ENCODE measurements at places on chromosomes 1 and 21.

DNA sequence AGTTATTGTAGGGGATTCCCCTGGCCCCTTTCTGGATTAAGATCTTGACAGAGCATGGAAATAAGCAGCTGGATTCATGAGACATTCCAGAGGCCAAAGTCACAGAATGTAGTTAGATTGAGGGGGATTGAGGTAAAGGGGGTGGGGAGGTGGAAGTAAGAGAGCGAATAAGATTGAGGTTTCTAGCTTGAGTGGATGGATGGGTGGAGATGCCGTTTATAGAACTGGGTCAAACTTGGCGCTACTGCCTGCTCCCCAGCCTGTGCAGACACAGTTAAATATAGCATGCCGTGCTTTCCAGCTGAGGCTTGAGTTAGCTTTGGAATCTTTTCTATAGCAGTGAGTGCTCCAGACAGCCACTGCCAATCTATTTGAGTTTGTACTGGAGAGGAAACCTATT lies 85.7 kb downstream of the DYRK1A start:
- DNase-seq, result no peak

DNA sequence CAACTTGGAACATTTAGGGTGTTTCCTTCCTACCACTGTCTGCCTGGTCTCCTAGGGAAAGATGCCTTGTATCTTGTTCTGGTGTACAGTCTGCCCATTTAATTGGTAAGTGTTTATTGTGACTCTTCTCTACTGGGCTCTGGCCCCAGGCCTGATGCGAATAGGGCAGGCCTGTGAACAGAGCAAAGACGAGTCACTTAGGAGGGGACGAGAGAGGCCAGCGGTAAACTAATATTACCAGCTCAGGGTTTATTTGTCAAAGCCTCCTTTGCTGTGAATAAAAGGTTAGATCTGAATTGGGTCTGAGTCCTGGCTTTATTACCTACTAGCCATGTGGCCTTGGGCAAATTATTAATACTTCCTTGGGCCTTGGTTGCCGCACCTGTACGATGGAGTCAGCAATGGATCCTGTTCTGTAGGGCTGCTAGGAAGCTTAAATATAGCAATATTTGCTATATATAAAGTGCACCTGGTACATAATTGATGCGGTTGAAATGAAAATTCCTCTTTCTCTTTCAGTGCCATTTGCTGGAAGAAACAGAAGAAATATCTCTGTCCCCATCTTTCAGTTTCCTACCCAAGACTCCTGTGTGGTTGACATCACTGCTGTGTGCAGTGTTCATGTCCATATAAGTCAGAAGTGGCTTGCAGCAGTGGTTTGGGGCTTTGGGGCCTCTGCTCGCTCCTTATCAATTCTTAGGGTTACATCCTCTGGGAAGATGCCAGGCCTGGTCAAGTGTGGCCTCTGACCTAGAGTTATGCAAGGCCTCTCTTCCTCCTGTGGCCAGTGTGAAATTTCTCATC lies 32.4 kb downstream of the MAPKAPK2 start:
- no peak for DNase-seq

DNA sequence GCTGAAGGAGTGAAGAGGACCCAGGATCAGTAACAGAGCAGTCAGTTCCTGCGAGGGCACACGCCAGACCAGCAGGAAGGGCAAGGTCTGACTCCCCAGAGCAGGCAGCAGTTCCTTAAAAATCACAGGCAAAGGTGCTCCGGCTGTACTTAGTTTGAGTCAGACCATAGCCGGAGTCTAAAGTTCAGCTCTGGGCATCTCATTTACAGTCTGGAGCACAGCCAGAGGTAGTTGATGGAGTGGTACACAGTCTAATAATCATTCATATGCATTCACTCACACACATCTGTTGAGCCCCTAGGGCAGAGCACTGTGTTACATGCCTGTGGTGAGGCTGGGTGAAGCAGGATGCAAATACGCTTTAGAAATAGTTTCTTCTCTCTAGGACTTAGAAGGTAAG lies 7.3 kb upstream of the AMIGO1 start:
- no peak for DNase-seq

DNA sequence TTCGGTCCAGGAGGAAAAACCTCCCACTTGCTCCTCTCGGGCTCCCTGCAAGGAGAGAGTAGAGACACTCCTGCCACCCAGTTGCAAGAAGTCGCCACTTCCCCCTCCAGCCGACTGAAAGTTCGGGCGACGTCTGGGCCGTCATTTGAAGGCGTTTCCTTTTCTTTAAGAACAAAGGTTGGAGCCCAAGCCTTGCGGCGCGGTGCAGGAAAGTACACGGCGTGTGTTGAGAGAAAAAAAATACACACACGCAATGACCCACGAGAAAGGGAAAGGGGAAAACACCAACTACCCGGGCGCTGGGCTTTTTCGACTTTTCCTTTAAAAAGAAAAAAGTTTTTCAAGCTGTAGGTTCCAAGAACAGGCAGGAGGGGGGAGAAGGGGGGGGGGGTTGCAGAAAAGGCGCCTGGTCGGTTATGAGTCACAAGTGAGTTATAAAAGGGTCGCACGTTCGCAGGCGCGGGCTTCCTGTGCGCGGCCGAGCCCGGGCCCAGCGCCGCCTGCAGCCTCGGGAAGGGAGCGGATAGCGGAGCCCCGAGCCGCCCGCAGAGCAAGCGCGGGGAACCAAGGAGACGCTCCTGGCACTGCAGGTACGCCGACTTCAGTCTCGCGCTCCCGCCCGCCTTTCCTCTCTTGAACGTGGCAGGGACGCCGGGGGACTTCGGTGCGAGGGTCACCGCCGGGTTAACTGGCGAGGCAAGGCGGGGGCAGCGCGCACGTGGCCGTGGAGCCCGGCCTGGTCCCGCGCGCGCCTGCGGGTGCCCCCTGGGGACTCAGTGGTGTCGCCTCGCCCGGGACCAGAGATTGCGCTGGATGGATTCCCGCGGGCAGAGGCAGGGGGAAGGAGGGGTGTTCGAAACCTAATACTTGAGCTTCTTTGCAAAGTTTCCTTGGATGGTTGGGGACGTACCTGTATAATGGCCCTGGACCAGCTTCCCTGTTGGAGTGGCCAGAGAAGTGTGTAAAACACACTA lies 45.3 kb downstream of the MRPL39 start:
- DNase-seq, result peak; percentile 80

DNA sequence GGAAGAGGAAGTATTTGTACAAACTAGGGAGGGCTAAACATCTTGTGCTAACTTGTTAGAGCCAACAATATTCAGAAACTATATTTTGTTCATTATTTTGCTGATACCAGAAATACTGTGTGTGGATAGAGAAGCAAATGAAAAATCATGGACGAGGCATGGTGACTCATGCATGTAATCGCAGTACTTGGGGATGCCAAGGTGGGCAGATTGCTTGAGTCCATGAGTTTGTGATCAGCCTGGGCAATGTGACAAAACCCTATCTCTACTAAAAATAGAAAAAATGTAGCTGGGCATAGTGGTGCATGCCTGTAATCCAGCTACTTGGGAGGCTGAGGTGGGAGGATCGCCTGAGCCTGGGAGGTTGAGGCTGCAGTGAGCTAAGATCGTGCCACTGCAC lies 13.4 kb downstream of the LRRC41 start:
- no peak for DNase-seq

DNA sequence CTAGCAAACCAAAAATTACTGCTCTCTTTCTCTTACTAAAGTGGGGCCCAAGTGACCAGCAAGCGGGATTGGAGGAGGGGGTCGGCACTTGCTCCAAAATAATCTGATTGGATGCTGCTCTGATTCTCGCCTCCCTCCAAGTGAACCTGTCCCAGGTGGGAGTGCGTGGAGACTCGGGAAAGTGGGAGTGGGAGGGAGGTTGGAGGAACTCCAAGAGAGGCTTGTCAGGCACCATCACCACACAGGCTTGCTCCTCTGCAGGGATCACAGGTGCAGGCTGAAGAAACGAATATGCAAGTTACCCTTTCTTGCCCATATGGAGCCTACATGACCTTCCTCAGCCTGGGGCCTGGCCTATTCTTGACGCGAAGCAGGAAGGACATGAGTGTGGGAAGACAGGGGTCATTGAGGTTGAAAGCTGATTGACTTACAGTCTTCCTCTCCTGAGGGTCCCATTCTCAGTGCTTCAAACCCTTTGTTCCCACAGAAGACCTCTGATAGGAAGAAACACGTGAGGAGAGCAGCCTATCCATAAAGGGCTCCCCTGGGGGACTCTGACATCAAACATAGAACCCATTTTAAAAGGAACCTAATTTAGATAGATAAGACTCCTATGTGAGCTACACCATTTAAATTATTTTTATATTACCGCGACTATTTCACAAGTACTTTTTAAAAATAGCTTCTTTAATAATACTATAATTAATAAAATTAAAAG lies 14.2 kb downstream of the RGS8 start:
- no peak for DNase-seq

DNA sequence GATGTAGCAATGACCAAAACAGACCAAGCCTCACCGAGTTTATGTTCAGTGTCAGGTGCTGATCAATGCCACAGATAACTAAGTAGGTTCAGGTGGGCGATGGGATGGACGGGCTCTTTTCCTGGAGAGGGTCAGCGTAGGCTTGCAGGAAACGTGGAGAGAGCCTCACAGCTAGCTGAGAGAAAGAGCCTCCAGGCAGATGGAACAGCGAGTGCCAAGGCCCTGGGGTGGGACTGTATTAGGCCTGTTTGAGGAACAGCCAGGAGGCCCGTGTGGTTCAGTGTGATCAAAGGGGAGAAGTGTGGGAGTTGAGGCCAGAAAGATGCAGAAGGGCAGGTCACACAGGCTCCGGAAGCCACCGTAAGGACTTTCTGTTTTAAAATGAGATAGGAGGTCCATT lies 7.3 kb upstream of the UTS2 start:
- DNase-seq, result no peak

DNA sequence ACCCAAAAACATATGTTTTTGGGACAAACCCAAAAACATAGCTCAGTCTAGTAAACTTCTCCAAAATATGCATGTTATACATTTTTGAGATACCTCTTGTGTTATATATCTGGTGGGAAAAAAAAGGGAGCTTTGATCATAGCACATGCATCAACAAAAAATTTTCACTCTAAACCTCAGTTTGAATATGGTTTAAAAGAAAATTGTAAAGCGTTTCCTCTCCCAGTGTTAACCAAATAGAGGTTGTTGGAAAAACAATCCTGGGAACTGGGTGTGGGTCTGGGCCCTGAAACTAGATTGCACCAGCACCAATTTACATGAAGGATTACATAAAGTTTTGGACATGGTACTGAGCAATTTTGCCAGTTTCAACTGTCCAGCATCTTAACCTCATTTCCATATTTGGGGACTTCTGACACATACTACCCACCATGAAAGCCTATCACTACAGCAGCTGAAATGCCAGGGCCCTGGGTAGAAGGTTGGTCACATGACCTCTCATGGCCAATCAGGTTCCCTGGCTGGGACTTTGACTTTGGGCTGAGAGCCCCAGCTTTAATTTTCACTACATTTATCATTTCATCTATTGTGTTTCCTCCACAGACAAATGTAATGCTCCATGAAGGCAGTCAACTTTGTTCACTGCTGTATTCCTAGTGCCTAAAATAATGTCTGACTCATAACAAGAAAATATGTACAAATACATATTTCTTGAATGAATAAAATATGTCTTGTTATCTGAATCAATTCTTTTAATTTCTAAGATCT lies 150.7 kb downstream of the SETD4 start:
- no peak for DNase-seq

DNA sequence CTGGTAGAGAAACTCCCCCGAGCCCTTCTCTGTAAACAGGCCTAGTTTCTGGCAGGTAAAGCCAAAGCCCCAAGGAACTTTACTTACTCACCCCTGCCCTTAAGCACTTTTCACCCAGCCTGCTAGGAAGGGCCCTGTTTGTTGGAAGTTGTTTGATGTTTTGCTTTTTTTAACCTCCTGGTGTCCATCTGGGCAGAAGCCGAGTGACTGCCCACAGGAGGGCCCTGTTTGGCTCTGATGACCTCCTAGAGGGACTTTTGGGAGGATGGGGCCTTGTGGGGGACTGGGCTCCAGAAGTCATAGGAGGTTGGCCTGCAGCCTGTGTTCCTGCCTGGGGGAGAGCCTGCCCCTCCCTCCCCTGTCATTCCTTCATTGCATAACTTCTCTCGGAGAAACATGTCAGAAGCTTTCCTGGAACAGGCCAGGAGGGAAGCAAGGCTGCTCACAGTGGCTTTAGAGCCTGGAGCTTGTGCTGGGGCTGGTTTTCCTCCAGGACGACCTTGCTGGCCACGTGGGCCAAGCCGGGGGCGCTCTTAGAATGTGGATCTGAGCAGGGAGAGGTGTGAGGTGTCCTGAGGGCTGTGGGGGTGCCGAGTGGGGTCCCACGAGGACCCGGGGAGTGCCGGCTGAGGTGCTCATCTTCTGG lies 33.9 kb downstream of the COQ8A start:
- no peak for DNase-seq

DNA sequence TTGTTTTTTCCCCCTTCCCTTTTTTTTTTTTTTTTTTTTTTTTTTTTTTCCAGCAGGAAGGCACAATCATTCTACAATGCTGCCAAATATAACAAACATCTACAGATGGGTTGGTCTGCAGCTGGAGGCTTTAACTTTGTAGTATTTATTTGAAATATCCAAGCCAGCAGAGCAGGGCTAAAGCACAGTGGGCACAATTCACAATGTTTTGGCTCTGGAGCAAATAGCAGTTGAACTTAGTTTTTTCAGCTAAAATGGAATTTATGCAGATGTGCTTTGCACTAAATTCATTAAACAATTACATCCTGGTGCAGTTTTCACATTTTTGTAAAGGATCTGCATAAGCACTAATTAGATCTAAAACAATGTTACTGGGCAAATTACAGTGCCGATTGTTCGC lies 39.8 kb upstream of the ZBTB18 start:
- no peak for DNase-seq

DNA sequence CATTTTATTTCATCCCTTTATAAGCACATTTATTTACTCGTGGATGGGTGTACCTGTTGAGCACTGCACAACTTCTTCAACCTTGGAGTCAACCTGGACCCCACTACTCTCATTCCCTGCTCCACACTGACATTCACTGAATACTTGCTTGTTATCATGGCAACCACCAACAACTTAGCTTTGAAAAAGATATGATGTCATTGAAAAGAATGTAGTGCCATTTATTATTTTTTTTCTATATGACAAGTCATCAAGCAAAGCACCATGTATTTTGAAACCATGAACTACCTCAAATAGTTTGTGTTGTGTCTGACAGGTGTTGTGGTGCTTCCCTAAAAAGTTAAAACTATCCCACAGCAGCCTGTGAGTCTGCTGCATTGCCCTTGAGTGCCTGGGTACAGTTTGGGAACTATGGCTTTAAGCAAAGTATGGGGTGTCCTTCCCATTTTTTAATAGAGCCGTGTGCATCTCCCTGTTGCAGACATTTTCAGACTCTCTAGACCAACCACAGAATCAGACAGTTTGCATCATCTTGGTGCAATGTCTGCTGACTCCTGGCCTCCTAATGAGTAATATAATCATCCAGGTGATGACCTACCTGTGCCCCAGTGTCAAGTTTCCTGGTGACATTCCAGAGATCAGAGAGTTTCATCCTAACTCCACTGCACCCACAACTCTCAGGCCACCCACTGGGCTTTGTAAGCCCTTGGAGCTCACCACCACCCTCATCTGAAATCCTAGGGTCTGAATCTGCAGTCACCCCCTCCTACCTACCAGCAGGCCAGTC lies 339.7 kb upstream of the PROX1 start:
- DNase-seq, result no peak
